ENCODE measurements at places on chromosomes 12 and 14. TPM values are rescaled to one million over a fixed set of nuclear protein-coding genes. Genes with fewer than 3 reads are reported as not detected.
A peak's percentile ranks its signal among the peaks of the same experiment; 100 is the strongest.

DNA sequence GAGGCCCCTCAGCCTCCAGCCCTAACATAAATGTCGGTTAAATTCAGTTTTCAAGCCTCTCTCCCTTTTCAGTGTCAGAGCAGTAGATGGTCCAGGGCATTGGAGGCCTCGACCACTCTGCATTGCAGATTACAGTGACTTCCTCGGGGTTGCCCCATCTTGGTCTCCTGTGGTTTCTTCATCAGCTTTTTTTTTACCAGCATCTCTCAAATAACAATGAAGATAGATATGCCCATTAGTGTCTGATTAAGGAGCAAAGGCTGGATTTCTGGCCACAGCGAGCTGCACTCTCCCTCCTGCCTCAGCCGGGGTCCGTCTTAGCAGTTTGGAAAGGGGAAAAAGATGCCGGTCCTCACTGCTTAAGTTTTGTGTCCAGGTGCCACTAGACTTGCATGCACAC is 49.7 kb downstream of the C14orf132 start:
- H3K4me1 ChIP-seq = peaks cover 77% of the 10 kb centered on the region
- peak; percentile 10 for DNase-seq
- peak overlapping the region; percentile 18 for H3K4me3 ChIP-seq
- peak overlapping the region; percentile 71 for H3K27ac ChIP-seq

DNA sequence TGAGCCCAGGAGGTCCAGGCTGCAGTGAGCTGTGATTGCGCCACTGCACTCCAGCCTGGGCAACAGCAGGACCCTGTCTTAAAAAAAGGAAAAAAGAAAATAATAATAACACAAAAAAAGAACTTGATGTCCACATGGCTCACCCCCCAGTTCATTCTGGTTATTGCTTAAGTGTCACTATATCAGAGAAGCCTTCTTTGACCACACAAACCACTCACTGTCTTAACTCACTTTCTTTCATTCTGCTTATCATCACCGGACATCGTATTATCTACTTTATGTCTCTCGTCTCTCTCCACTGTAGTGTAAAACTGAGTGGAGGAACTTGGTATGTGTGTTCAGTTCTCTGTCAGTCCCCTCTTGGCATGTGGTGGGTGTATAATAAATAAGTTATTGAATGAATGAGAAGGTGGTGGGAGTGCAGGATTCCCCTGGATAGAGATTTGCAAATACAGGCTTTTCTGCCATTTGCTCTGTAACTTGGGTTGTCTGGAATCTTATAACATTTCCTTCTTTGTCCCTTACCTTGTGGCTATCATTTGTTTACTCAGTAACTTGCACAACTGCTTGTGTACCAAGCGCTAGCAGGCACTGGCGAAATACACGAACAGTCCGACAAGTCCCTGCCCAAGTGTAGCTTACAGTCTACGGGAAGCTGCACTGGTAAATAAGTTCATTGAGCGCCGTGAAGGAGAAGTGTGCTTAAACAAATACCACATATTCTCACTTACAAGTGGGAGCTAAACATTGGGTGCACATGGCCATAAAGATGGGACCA is 86.6 kb upstream of the TRAF3 start:
- no peaks in the 10 kb centered on the region for H3K36me3 ChIP-seq
- DNase-seq = no peak
- no peaks in the 10 kb centered on the region for H3K27me3 ChIP-seq
- H3K27ac ChIP-seq = no peak overlapping the region
- peaks cover 5% of the 10 kb centered on the region for H3K4me1 ChIP-seq

DNA sequence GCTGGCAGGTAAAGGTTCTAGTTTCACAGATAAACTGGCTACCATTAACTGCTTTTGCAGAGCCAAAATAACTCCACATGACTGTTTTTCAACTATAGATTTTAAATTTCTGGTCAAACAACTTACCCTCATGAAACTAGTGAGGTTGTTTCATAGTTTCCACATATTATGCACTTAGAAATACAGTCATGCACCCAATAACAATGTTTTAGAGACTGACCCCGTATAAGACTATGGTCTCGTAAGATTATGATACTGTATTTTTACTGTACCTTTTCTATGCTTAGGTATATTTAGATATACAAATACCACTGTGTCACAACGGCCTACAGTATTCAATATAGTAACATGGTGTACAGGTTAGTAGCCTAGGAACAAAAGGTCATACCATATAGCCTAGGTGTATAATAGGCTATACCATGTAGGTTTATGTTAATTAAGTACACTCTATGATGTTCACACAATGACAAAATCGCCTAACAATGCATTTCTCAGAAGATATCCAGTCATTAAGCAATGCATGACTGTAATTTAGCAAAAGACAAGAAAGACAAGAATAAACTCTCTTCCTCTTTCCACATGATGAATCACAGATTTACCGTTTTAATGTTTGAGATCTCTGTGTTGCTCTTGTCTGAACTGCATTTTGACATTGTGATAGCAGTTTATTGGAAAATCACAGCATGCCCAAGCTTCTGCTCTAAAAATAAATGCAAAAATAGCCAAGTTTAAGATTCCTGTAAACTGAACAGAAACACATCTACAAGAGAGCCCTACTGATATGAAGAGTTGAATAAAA is 17.1 kb downstream of the DICER1 start:
- H3K27me3 ChIP-seq = no peaks in the 10 kb centered on the region
- no peak for DNase-seq
- H3K4me1 ChIP-seq = peaks cover 8% of the 10 kb centered on the region

- no peaks in the 10 kb centered on the region for H3K36me3 ChIP-seq
- DNase-seq = peak; percentile 70
- peak overlapping the region; percentile 74 for H3K27ac ChIP-seq
- peaks cover 4% of the 10 kb centered on the region for H3K27me3 ChIP-seq
Observed at GRCh38 chr12:106139422-106140171, 843 bp upstream of the NUAK1 start.

- no peak overlapping the region for H3K27ac ChIP-seq
- H3K4me3 ChIP-seq = no peak overlapping the region
- no peak for DNase-seq
- H3K27me3 ChIP-seq = peaks cover 2% of the 10 kb centered on the region
- H3K36me3 ChIP-seq = no peaks in the 10 kb centered on the region
Observed at GRCh38 chr12:109125791-109126190, 9.4 kb downstream of the ACACB start.

GRCh38 chr12:96057986-96058553 is 22.7 kb upstream of the LTA4H start:
- DNase-seq = no peak
- peaks cover 3% of the 10 kb centered on the region for H3K27me3 ChIP-seq
- no peak overlapping the region for H3K4me3 ChIP-seq
- peaks cover 2% of the 10 kb centered on the region for H3K4me1 ChIP-seq

DNA sequence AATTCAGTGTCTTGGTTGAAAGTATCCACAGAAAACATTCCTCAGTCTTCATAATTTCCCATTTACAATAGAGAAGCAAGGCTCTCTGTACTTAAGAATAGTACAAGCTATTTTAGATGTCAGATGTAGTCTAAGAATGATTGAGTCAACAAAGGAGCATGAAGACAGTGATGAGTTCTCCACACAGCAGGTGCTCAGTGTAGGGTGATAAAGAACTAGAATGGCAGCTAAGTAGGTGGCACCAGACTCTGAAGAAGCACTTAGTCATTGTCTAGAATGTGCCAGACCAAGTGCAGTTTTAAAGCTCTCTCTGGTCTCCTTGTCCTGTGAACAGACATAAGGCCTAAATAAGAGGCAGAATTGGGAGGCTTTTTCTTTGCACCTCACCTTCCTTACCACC is 504.6 kb downstream of the NRXN3 start:
- H3K27me3 ChIP-seq = peaks cover 2% of the 10 kb centered on the region
- H3K4me3 ChIP-seq = no peak overlapping the region
- no peaks in the 10 kb centered on the region for H3K4me1 ChIP-seq
- H3K27ac ChIP-seq = no peak overlapping the region

DNA sequence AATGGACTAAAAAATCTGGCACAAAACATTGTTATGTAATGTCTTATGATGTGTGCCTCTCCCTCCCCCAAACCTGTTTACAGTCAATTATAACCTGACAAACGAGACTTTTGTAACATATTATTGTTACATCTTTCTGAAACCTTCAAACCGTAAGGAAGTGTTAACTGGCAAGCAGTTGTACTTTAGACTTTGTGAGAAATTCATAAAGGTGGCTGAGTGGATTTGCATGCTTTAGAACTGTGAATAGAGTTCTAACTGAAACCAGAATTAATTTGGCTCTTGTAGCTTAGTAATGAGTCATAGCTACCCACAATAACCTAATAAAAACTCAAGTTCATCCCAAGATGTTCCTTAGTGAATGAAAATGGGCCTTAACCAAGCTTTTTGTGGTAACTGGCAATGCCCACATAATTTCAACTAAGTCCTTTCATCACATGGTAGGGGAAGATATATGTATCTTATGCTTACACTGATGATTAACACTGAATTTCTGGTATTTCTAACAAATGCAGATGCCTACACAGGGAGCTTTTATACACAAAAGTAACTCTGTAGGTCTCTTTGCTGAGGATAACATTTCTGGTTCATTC is 29.7 kb downstream of the RAD9B start:
- H3K27me3 ChIP-seq = no peaks in the 10 kb centered on the region
- no peak overlapping the region for H3K27ac ChIP-seq
- no peak overlapping the region for H3K4me3 ChIP-seq
- no peak for DNase-seq
- no peaks in the 10 kb centered on the region for H3K4me1 ChIP-seq

DNA sequence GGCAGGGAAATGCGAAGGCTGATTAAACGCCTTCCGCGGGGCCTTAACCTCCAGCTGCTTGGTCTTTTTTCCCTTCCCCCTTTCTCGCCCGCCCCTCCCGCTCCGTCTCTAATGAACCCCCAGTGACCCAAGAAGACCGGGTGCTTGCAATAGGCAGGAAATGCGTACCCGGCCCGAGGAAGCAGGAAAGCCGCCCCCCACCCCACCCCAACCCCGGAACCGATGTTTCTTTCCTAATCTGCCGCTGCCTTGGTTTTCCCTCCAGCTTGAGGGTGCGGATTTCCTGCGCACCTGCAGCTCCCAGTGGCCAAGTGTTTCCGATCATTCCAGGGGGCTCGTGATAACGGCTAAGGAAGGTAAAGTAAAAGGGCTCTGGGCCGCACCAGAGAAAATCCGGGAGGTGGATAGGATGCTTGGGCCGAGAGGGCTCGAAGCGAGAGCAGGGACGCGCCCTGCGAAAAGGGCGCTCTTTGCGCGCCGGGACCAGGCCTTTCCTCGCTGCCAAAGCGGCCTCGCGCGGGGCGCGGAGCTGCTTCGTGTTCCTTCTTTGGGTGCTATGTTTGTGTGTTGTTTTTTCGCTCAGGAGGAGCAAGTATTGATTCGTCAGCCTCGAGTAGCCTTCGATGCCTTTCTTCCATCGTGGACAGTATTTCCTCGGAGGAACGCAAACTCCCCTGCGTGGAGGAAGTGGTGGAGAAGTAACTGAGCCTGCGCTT is 983 bp downstream of the MYF6 start:
- no peak overlapping the region for H3K27ac ChIP-seq
- peak overlapping the region; percentile 83 for H3K4me3 ChIP-seq
- peaks cover 13% of the 10 kb centered on the region for H3K27me3 ChIP-seq
- peak; percentile 48 for DNase-seq

- no peak overlapping the region for H3K27ac ChIP-seq
- DNase-seq = no peak
- H3K4me1 ChIP-seq = no peaks in the 10 kb centered on the region
- no peaks in the 10 kb centered on the region for H3K27me3 ChIP-seq
Observed at GRCh38 chr12:94510128-94510527, 50.5 kb upstream of the CEP83 start.

- no peak overlapping the region for H3K4me3 ChIP-seq
- no peak overlapping the region for H3K27ac ChIP-seq
- H3K4me1 ChIP-seq = peaks cover 9% of the 10 kb centered on the region
- H3K27me3 ChIP-seq = no peaks in the 10 kb centered on the region
Observed at GRCh38 chr12:72111706-72112105, 160.5 kb upstream of the TRHDE start.

- peaks cover 2% of the 10 kb centered on the region for H3K27me3 ChIP-seq
- no peak overlapping the region for H3K4me3 ChIP-seq
- H3K27ac ChIP-seq = no peak overlapping the region
- peaks cover 3% of the 10 kb centered on the region for H3K4me1 ChIP-seq
Observed at GRCh38 chr12:44532940-44533339, 343.2 kb downstream of the NELL2 start.

DNA sequence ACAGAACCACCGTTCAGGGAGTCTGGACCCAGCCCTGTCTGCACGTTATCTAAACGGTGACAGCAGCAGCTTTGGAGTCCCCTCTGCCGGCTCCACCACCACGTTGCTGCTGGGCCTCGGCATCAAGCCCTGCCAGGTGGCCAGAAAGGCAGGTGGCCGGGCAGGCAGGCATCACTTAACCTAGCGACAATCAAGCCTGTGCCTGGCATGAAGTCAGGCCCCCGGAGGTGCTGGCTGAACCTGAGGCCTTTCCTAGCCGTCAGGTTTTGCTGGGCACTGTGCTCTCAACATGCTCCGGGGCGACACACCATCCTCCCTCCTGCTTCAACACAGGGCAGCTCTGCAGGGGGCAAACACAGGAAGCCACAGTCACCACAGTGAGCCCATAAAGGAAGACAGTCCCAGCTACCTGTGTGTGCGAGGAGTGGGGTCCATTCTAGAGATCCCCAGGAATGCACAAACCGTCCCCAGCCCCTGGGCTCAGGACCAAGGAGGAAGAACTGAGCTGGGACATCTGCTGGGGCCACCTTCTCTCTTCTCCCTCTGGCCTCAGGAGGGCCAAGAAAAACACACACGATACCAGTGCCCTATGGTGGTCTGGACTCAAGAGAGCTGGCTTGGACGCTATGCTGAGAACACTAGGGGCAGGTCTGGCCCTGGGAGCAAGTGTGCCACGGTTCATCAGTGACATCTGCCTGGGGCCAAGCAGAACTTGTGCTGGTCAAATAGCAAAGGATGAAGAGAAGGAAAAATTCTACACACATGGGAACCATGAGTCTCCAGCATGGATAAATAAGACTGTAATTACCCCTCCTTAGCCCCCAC is 44.7 kb downstream of the CCDC88C start:
- H3K27me3 ChIP-seq = peaks cover 37% of the 10 kb centered on the region
- H3K36me3 ChIP-seq = no peaks in the 10 kb centered on the region
- peak overlapping the region; percentile 66 for H3K4me3 ChIP-seq
- peaks cover 74% of the 10 kb centered on the region for H3K4me1 ChIP-seq

GRCh38 chr14:80664576-80664975 is 277.0 kb downstream of the CEP128 start:
- peaks cover 4% of the 10 kb centered on the region for H3K36me3 ChIP-seq
- H3K27ac ChIP-seq = no peak overlapping the region
- H3K27me3 ChIP-seq = peaks cover 2% of the 10 kb centered on the region

GRCh38 chr14:66635435-66635834 is 127.5 kb downstream of the GPHN start:
- DNase-seq = no peak
- H3K4me1 ChIP-seq = no peaks in the 10 kb centered on the region
- H3K4me3 ChIP-seq = no peak overlapping the region
- H3K36me3 ChIP-seq = no peaks in the 10 kb centered on the region
- H3K27me3 ChIP-seq = no peaks in the 10 kb centered on the region

CTSG gene
- total RNA-seq = not detected

ABCC9 gene
- 17.7 TPM for total RNA-seq

GLT8D2 gene
- total RNA-seq = not detected

HCAR2 gene
- total RNA-seq = not detected

ZDHHC22 gene
- 77.3 TPM for total RNA-seq

TRIAP1 gene
- total RNA-seq = 25.2 TPM
